CD4-positive, alpha-beta T cell treated with Interleukin-2 at 100 ng/mL for 4 hours (primary cell): ENCODE measurements at places on chromosomes 1 and 21.

GRCh38 chr1:83901547-83902155 is 97.3 kb downstream of the TTLL7 start:
- no peak for DNase-seq

- no peak for DNase-seq
These were observed 1.4 kb downstream of the TENT5B start for GRCh38 chr1:27011058-27011764.

GRCh38 chr1:94113589-94114226 is 7.2 kb downstream of the ABCA4 start:
- no peak for DNase-seq

DNA sequence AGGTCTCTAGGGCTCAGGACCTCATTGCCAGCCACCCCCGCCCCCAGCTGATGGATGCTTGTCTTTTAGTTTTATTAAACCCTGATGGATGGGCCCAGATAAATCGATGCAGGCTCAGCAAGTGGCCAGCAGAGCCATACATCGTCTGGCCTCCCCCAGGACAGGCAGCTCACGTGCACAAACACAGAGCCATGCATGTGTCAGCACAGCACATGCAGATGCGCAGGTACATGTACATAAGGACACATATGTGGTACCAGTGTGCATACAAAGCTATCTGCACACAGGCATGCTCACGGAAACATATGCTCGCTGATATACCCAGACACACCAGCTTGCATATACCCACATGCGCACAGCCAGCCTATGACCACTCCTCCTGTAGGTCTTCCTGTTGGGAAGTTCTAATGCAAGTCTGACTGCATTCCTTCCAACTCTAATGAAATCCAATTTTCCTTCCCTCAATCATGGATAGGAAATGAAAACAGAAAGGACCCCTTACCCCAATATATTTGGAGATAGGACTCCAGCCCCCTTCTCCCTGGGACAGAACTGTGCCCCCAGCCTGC is 897 bp downstream of the COL16A1 start:
- DNase-seq: no peak

GRCh38 chr1:145425436-145426029 is at the start of gene NBPF20:
Gene NBPF20, minus strand, starts transcription at chr1:145425603. Its CDS starts 20,331 bp downstream, at chr1:145405272.
- peak; percentile 76 for DNase-seq

DNA sequence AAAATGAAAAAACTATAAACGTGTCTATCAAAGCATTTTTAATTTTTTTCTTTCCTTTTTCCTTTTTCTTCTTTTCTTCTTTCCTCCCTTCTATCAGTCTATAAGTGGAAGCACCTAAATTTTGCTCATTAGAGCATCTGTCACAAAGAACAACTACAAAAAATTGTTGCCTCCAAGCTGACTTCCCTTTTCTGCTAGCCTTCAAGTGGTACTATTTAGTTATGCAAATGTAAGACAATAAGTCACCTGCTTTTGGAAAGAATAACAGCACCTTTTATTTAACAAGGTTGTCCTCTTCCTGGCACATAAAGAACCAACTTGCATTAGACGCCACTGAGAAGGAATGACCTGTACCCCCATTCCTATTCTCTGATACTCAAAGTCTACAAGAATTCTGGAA is 45.0 kb upstream of the C1orf53 start:
- DNase-seq: no peak

GRCh38 chr1:15410223-15410883 is 665 bp downstream of the EFHD2 start:
- no peak for DNase-seq

DNA sequence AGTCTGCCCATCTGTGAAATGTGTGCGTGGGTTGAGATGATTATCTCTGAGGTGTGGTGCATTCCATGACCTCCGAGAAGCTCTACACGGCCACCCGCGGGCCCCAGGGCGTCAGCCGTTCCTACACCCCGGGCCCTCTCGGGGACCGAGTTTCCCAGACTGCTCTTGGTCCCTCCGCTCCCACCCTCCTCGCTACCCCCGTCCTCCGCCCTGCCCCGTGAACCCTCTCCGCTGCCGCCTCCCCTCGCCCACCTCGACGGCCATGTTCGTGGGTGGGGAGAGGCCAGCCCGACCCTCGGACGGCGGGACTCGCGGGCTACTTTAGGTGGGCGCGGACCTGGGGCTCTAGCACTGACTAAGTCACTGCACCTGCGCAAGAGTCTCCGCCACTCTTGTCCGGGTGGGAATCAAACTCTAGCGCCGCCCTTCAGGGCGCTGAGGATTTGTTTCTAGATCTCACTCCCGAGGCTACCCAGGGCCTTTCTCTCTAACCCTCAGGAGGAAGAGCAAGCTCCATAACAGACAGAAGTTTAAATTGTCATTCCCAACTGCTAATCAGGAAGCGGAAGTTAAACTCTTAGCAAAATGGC is 47.7 kb upstream of the VWA5B1 start:
- DNase-seq: no peak
